ENCODE measurements at places on chromosomes 16 and 17.

DNA sequence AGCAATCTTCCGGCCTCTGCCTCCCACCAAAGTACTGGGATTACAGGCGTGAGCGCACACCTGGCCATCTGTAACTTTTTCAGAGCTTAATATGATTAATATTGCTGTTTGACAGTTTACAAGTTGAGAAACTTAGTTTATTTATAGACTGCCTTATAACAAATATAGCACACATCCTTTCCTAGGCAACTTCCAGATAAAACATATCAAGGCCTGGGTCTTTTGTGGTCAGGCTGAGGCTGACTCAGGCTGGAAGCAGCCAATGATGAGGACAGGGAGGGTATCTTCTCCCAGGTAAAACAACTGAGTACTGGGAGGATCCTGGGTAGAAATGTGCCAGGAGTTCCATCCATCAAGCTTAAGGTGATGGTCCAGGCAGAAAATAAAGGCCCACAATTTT is 16.2 kb downstream of the LUC7L start:
- DNase-seq, result no peak

DNA sequence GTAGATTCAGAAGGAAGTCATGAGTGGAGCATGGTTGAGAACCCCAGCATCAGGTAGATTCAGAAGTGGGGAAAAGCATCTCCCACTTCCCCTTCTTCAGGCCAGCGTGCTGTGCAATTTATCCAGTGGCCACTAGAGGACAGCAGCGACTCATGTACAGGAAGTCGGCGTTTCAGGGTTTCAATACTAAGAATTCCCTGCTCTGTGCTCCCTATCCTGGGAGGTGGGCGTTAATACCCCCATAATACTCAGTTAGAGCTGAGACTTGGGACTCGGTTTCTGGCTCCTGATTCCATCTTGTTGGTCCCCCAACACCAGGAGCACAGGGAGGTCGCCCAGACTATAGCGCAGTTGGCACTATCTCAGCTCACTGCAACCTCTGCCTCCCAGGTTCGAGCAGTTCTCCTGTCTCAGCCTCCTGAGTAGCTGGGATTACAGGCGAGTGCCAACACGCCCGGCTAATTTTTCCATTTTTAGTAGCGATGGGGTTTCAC is 75.3 kb upstream of the AMZ2 start:
- DNase-seq, result peak; percentile 55

- DNase-seq, result no peak
Observed at GRCh38 chr16:47424846-47425245, 36.0 kb downstream of the ITFG1 start.

DNA sequence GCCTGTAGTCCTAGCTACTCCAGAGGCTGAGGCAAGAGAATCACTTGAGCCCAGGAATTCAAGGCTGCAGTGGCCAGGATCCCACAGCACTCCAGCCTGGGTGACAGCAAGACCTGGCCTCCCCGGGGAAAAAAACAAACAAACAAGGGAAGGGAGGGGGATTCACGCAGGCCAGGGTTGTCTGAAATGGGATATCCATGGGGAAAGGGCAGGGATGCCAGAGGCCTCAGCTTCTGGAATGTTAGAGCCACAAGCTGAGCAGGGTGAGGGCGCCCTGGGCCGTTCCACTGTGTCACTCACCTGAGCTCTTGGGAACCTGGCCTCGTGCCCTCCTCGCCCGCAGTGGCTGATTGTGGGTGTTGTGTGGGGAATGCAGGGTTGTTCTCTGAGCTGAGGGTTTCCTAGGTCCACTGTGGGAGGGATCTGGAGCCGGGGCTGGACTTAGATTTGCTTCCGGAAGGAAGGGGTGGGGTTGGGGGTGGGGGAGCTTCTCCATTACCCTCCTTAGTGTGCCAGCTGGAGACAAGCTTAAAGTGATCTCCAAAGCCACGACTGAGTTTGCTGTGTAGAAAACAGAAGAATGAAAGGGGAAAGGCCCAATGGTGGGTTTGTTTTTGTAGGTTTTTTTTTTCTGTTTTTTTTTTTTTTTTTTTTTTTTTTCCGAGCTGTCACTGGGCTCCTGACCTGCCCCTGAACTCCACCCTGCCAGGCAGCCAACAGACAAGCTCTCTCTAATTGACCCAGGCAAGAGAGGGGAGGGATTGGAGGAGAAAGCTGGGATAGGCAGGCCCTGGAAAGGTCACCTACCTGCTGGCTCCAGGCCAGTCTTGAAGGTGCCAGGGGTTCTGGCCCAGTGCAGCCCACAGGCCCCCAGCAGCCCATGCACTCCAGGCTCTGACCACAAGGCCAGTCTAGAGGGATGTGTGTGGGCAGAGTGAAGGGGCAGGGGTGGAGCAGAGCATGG is at the start of gene SULT1A1:
Gene SULT1A1, minus strand, starts transcription at position 414 of the 964 bp plus-strand sequence. CDS start 1,189 bp downstream, outside the sequence.
- no peak for DNase-seq

DNA sequence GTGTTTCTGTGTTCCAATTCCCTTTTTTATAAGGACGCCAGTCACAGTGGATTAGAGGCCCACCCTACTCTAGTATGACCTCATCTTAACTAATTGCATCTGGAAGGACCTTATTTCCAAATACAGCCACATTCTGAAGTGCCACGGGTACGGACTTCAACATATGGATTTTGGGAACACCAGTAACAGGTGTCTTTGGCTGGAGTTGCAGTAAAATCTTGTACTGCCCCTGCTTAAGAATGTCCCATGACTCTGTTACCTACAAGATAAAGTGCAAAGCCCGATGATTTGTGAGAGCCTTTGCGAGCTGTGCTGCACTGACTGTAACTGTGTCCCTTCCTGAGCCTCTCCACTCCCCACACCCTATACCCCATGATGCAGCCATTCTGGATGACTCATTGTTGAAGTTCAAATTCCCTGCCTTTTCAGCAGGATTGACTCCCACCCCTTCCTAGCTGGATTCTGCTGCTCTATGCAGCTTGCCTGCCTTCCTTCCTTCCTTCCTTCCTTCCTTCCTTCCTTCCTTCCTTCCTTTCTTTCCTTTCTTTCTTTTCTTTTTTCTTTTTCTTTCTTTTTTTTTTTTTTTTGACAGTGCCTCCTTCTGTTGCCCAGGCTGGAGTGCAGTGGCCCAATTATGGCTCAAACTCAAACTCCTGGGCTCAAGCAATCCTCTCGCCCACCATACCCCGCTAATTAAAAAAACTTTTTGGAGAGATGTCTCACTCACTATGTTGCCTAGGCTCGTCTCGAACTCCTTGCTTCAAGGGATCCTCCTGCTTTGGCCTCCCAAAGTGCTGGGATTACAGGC is 2.1 kb downstream of the HCRT start:
- no peak for DNase-seq

DNA sequence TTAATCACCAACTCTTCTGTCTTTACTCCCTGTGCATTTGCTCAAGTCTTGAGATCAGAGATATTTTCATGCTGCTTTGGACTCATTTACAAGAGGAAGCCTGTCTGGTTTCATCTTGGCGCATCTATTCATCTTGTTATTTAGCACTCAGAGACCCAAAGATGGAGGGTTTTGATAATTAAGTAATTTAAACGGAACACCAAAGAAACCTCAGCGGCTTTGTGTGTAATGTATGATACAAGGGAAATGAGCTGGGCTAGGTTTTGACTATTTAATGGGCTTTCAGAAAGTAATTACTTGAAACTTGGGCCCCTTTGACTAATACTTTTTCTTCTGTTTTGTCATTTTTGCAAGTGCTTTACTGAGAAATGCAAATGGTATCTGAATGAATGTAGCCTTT is 66.2 kb upstream of the CACNG3 start:
- DNase-seq, result no peak

DNA sequence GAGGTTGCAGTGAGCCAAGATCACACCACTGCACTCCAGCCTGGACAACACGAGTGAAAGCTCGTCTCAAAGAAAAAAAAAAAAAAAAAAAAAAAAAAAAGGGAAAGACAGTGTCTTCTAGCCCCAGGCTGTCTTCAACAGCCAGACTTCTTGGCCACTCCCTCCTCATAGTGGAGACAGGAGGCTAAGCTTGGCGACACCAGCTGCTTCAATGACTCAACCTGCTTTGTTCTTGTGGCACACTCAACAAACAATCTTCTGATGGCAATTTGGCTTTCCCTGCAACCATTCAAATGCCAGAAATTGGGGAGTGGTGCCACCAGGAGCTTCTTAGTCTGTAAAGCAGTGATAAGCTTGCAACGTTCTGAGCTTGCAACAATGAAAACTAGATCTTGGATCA is 290.4 kb upstream of the DYNLRB2 start:
- DNase-seq, result no peak

Measured in stimulated activated CD8-positive, alpha-beta memory T cell treated with anti-CD3 and anti-CD28 coated beads, Interleukin-7, amount 100 ng/mL, for 24 hours (primary cell).